ENCODE measurements at places on chromosomes 1 and 21.

DNA sequence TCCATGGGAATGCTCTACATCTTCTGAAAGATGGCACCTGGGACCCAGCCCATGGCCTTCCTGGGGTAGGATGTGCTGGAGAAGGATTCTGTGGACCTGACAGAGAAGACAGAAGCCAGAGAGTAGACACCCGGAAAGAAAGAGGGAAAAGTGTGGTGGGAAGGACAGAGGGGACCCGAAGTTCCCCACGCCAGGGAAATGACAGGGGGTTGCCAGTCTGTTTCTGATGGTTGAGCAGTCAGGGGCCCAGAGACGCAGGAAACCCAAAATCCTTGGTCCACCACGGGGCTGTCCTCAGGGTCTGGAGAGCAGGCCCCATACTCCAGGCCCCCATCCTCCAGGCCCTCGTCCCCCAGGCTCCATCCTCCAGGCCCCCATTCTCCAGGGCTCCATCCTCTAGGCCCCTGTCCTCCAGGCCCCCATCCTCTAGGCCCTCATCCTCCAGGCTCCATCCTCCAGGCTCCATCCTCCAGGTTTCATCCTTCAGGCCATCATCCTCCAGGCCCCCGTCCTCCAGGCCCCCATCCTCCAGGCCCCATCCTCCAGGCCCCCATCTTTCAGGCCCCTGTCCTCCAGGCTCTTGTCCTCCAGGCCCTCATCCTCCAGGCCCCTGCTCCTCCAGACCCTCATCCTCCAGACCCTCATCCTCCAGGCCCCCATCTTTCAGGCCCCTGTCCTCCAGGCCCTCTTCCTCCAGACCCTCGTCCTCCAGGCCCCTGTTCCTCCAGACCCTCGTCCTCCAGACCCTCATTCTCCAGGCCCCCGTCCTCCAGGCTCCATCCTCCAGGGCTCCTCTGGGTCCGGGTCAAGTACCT, 1.0 kb upstream of the TFF2 start:
- no peak for DNase-seq
- H3K4me3 ChIP-seq = no peak overlapping the region
- no peaks in the 10 kb centered on the region for H3K36me3 ChIP-seq
- H3K4me1 ChIP-seq = peaks cover 10% of the 10 kb centered on the region
- no peaks in the 10 kb centered on the region for H3K27me3 ChIP-seq
- peak overlapping the region; percentile 45 for H3K27ac ChIP-seq

DNA sequence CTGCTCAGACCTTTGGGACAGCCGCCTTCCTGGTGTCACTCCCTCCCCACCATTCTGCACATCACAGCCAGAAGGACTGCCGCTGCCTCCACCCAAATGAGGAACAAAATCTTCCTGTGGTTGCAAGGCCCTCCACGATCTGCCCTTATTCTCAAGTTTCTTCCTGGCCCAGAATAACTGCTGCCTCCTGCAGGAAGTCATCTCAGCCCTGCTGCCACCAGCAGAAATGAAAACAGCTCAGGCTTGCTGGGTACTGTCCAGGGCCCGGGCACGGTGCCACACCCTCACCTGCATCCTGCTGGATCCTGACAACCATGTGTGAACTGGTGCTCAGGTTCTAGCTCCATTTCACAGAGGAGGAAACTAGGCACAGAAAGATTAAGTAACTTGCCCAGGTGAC, 2.8 kb downstream of the CLDN19 start:
- peak; percentile 42 for DNase-seq
- H3K27ac ChIP-seq = no peak overlapping the region
- H3K4me3 ChIP-seq = no peak overlapping the region
- H3K4me1 ChIP-seq = no peaks in the 10 kb centered on the region

- H3K27me3 ChIP-seq = no peaks in the 10 kb centered on the region
- peaks cover 29% of the 10 kb centered on the region for H3K4me1 ChIP-seq
- H3K4me3 ChIP-seq = no peak overlapping the region
- no peak for DNase-seq
- H3K27ac ChIP-seq = no peak overlapping the region
These were observed 191.3 kb upstream of the LMO4 start for GRCh38 chr1:87137342-87137739.

GRCh38 chr1:113701429-113701828, 57.9 kb downstream of the PHTF1 start:
- H3K4me3 ChIP-seq = no peak overlapping the region
- no peaks in the 10 kb centered on the region for H3K4me1 ChIP-seq
- H3K36me3 ChIP-seq = peaks cover 15% of the 10 kb centered on the region
- no peak overlapping the region for H3K27ac ChIP-seq

DNA sequence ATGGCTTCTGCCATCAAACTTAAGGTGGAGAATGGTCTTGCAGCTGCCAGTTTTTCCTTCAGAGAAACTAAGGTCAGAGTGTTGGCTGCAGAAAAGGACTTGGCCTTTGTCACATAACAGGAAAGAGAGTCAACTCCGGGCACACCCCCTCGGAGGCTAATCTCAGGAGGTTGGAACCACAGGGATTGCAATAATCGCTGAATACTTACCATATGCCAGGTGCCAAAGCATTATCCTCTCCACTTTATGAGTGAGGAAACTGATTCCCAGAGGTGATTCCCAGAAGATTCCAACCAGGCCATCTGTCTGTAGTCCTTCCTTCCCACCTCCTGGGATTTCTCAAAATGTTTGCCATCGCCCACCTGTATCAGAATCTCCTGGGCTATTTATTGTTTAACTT, 54.0 kb downstream of the LACTBL1 start:
- no peaks in the 10 kb centered on the region for H3K27me3 ChIP-seq
- no peaks in the 10 kb centered on the region for H3K4me1 ChIP-seq

- no peaks in the 10 kb centered on the region for H3K27me3 ChIP-seq
- H3K4me1 ChIP-seq = peaks cover 31% of the 10 kb centered on the region
- H3K4me3 ChIP-seq = no peak overlapping the region
- DNase-seq = no peak
These were observed 77.8 kb upstream of the ZNF281 start for GRCh38 chr1:200487650-200488049.

DNA sequence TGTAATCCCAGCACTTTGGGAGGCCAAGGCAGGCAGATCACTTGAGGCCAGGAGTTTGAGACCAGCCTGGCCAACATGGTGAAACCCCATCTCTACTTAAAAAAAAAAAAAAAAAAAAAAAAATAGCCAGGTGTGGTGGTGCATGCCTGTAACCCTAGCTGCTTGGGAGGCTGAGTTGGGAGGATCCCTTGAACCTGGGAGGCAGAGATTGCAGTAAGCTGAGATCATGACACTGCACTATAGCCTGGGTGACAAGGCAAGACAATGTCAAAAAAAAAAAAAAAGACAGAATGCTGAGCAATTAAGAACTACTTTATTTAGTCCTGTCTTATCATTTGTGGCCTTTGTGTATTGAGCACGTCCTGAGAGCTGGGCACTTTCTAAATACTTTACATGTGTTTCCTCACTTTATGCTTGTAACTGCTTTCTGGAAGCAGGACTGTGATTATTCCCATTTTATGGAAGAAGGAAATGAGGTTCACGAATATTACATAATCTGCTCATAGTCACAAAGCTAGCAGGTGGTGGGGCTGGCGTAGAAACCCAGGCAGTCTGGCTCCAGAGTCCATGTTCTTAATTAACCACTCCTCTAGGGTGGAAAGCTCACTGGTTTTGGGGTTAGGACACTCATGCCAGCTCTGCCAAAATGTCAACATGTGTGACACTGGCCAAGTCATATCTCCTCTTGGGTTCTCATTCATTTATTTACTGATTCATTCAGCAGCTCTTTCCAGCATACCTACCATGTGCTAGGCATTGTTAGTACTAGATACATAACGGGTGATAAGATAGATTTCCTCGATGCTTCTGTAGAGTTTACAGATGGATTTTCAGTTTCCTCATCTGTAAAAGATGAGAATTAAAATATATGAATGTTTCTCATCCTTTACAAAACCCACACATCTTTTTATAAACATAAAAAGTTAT, 57.7 kb downstream of the DDR2 start:
- no peak overlapping the region for H3K4me3 ChIP-seq
- H3K27ac ChIP-seq = no peak overlapping the region

DNA sequence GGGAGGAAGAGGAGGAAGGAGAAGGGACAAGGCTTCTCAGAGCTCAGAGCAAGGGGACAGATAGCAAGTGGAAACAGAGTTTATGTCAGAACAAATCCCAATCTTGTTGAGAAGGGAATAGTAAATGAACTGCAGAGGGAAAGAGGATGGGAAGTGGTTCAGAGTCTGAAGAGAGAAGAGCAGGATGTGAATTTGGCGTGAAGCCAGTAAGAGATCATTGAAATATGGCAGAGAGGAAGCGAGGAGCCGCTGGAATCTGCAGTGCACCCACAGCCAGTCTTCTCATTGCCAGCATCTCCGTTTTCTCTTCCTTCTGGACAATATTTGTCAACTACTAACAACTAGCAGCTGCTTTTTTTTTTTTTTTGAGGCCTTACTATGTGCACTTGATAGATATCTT, 19.1 kb downstream of the OLFML3 start:
- H3K4me1 ChIP-seq = no peaks in the 10 kb centered on the region
- H3K4me3 ChIP-seq = no peak overlapping the region
- no peak for DNase-seq
- H3K36me3 ChIP-seq = no peaks in the 10 kb centered on the region

DNA sequence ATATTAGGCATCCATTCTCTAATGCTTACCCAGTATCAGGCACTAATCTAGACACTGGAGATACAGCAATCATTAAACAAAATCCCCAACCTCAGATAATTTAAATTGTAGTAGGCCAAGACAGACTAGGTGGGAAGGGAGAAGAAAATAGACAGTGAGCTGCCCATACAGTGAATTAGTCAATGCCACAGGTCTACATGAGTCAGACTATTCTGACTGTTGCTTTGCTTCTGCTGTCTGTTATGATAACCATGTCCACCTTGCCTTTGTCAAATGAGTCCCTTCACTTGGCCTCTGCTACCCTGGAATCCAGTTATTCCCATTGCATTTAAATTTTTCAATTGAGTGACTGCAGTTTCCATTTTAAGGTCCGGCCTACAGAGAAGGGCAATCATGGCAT, 59.5 kb downstream of the PIK3R3 start:
- no peaks in the 10 kb centered on the region for H3K4me1 ChIP-seq
- H3K27ac ChIP-seq = no peak overlapping the region
- DNase-seq = no peak
- H3K27me3 ChIP-seq = no peaks in the 10 kb centered on the region

- H3K4me1 ChIP-seq = no peaks in the 10 kb centered on the region
- H3K27ac ChIP-seq = no peak overlapping the region
- H3K4me3 ChIP-seq = no peak overlapping the region
- no peaks in the 10 kb centered on the region for H3K36me3 ChIP-seq
- H3K27me3 ChIP-seq = no peaks in the 10 kb centered on the region
These were observed 358.1 kb downstream of the LRRIQ3 start for GRCh38 chr1:73839922-73840321.

DNA sequence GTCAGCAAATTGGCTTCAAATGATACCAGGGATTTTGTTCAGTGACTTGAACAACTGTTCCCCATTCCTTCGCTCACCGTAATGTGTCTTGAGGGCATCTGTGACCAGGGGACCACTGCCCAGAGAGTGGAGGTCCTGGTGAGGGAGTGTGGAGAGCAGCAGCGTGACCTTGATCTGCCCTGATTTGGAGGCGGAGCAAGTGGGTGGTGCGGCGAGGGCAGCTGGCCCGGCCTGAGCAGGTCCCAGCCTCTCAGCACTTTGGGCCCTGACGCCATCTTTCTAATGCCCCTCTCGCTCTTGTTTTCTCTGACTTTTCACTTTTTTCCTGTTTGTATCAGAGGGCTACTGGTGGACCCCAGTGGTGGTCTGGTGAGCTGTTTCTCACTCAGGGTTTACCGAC, 31.1 kb downstream of the DIP2A start:
- no peaks in the 10 kb centered on the region for H3K27me3 ChIP-seq
- no peak for DNase-seq
- H3K27ac ChIP-seq = no peak overlapping the region
- H3K4me3 ChIP-seq = no peak overlapping the region

DNA sequence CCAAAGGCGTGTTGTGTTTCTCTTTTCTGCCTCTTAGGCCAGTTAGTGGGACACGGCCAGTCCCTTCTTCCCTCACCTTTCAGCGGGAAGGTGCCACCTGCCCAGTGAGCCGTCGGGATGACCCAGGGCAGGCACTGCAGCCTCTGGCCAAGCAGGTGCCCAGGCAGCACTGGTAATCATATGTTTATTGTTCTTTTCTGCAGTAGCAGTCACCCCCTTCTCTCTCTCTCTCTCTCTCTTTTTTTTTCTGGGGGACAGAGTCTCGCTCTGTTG, 38.2 kb downstream of the CRYAA start:
- H3K36me3 ChIP-seq = no peaks in the 10 kb centered on the region
- peaks cover 16% of the 10 kb centered on the region for H3K4me1 ChIP-seq
- H3K27me3 ChIP-seq = no peaks in the 10 kb centered on the region
- H3K4me3 ChIP-seq = no peak overlapping the region
- no peak for DNase-seq

- H3K36me3 ChIP-seq = no peaks in the 10 kb centered on the region
- H3K4me1 ChIP-seq = peaks cover 40% of the 10 kb centered on the region
- DNase-seq = no peak
- peak overlapping the region; percentile 23 for H3K4me3 ChIP-seq
- H3K27ac ChIP-seq = peak overlapping the region; percentile 59
These were observed 194.0 kb downstream of the NRIP1 start for GRCh38 chr21:14870853-14871149.

DNA sequence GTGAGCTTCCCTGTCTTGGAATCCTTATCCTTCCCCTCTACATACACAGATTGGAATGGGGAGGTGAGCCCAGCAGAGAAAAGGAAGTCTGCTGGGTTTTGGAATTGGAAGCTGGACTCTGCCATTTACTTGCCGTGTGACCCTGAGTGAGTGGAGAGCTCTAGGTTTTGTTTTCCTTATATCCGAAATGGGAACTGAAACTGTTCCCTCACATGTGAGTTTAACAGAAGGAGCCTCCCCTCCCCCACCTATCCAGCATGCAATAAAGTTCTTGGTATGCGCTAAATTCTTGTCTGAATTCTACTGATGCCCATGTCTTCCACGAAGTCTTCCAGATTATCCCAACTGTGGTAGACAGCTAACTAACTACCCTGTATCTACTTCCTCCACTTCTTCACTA, 58.7 kb downstream of the NENF start:
- H3K4me1 ChIP-seq = peaks cover 33% of the 10 kb centered on the region
- no peaks in the 10 kb centered on the region for H3K36me3 ChIP-seq
- no peak overlapping the region for H3K27ac ChIP-seq
- H3K27me3 ChIP-seq = no peaks in the 10 kb centered on the region
- no peak overlapping the region for H3K4me3 ChIP-seq

Data from PC-9 (cell line).